ENCODE measurements at places on chromosomes 12 and 14.

GRCh38 chr12:57940052-57940914, 1.1 kb upstream of the ATP23 start:
- no peak for DNase-seq

DNA sequence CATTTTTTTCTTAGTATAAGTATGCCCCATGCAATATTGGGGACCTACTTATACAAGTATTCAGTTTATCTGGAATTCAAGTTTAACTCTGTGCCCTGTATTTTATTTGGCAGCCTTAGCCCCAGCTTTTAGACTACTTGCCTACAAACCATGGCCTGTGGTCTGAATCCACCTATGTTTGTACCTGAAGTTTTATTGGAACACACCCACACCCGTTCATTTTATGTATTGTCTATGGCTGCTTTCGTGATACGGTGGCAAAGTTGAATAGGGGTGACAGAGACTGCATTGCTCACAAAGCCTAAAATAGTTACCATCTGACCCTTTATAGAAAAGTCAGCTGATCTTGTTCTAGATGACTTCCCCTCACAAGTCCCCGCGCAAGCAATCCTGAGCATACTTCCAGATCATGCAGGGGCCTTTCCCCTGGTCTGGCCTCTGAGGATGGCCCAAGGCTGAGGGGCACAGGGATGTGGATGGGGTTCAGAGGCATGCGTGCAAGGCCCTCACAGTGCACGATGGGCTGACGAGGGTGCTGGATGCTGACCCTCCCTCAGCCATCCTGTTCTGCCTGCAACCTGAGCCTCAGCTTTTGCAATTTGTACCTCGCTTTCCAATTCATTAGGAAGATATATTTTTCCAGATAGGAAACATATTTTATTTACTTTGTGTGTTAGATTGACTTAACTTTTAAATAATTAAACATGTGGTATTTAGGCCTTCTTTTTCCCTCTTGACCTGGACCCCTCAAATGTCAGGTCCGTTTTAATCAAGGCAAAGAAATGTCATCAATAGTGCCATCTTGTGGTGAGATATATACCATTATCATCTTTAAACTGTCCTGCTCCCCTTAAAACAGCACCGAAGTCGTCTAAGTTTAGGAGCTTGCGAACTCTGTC, 527.3 kb upstream of the CCDC196 start:
- peak; percentile 76 for DNase-seq

DNA sequence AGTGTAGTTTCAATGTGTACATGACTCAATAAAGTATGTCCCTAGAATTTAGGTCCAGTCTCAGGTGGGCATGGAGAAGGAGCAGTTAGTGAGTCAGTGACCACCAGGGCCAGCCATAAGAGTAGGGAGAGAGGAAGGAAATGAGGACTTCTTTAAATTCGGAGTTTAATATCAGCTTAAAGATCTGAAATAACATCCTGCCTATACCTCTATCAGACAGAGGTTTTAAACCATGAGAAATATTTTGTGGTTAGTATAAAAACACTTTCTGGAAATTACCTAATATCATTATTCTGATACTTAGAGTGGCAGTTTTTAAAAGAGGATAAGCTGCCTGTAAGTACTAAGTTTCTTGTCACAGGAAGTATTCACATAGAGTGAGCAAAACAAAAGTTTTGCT, 61.7 kb upstream of the ST8SIA1 start:
- no peak for DNase-seq

GRCh38 chr12:5524116-5524768, 92.3 kb downstream of the NTF3 start:
- no peak for DNase-seq

DNA sequence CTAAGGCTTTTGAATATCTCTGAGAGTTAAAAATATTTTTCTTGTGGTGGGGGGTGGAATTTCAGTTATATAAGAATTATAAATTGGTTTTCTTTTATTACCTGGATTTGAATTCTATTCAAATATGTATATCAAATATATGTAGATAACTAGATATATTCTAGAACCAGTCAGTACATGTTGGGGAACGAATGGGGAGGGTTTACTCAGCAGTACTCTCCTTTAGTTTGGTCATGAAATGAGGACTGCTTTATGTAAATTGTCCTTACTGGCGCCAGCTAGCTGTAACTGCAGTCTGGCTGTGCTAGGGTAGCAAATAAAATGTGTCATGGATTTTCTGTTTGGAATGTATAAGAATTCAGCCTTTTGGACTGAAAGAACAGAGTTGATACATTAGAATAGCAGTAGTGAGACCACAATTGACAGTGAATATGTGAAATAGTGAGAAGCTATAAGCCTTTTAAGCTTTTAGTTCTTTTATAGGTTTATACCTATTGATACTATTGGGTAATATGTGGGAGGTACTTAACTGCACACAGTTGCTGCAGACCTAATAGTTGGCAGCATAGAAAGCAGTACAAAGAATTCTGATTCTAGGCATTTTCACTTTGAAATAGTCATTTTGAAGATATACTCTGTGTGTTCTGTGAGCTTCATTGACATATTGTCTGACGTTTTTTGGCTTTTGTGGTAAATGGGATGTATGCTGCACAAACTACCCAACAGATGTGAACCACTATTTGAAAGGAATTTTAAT, 29.0 kb downstream of the ATF7IP start:
- peak; percentile 94 for DNase-seq

DNA sequence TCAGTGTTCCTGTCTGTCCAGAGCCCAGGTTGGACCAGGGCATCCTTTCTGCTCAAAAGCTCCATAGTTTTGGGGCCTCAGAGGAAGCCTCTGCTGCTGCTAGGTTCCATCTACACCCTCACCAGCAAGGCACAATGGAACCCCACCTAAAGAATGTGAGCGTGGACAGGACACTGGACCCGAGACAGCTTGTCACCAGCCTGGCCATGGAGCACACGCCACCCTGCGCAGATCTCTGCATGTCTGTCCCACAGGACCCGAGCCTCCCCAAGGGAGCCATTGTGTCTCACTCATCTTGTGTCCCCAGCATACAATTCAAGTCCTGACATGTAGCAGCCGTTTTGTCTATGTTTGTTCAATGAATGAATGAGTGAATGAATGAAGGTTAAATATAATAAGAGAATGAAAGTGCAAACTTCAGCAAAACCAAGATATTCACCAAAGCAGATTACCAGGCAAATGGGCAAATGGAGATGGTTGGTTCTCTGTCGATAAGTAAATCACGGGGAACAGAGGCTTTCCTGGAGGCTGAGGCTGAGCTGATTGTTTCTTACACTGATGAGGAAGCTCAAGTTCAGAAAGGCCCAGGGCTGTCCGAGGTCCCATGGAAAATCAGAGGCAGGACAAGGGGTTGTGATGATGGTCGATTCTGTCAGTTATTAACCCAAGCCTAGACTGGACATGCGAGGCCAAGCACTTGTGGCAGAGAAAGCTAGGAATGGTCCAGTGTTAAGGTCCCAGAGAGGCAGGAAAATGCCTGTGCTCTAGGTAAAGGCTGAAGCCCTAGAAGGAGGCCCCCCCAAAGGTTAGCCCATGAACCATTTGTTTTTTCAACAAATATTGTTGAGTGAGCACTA, 27.0 kb downstream of the SERPINA3 start:
- DNase-seq: no peak

GRCh38 chr12:27162229-27162537, 79.8 kb upstream of the C12orf71 start:
- DNase-seq: no peak

- DNase-seq: no peak
These were observed 10.1 kb downstream of the LACRT start for GRCh38 chr12:54624315-54625279.

DNA sequence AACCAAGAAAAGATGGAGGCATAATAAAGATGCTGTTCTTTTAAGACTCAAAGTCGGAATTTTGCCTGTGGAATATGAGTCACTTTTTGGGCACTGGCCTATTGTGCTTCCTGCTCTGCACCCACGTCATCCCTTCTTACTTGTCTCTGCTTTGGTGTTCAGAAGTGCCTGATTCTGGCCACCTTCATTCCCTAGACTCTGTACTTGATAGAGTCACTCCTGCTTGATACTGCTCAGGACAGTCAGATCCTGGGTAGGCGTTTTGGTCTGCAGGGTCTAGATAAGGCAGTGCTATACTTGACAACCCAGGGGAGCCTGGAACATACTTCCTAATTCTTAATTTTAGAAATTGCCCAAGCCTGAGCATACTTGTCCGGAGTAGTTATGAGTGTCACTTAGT, 1.9 kb downstream of the LRRK2 start:
- peak; percentile 20 for DNase-seq

GRCh38 chr12:6336079-6336888, 5.6 kb downstream of the TNFRSF1A start:
- DNase-seq: peak; percentile 90

GRCh38 chr14:58788655-58789503, 151.1 kb downstream of the DACT1 start:
- peak; percentile 79 for DNase-seq

GRCh38 chr14:23864861-23865260, 88.7 kb upstream of the DHRS4 start:
- no peak for DNase-seq

DNA sequence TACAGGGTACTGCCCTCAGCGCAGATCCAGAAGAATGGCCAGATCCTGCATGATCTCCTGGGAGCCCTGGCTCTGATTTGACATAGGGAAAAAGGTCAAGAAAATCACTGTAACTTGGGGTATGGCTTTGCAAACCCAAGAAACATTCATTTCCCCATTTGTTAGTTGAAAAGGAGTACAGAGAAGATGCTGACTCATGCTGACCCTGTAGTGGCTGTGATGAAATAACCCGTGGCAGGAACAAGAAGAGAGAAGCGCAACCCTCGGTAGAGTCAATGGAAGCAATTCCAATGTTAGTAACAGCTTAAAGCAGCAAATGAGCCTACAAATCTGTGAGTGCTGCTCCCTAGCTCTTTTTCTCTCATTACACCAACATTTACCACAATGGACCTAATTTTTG, 281.6 kb upstream of the NPAS3 start:
- peak; percentile 13 for DNase-seq

DNA sequence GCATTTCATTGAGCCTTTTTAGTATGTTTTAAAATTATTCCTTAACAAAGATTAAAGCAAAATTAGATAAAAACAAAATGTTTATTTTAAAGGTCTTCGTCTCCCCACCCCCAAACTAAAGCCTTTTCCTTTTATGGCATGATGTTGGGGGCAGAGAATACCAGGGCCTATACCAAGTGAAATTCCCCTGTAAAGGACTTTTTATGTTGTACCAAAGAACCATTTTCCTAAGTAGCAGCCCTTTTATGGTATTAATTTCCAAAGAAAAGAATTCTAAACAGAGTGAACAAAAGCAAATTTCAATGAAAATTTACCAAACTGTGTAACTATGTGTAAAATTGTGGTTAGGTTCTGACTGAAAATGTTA, 71.9 kb upstream of the GNPNAT1 start:
- no peak for DNase-seq

DNA sequence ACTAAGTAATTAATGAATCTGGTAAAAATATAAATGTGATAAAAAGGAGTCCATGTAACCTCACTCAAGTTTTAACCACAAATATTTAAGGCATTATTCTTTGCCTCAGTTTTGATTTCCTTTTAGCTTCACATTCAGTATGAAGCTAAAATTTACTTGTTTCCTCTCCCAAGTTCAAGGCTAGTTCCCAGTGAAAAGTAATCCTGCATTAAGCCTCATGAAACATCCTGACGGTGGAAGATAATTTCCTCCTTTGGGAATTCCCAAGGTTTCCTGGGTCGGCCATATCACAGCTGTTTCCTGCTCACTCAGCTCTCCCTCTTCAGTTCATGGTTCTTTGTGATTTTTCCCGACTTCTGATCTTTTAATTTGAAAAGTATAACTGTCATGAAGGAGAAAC, 1256.8 kb upstream of the FLRT2 start:
- no peak for DNase-seq

DNA sequence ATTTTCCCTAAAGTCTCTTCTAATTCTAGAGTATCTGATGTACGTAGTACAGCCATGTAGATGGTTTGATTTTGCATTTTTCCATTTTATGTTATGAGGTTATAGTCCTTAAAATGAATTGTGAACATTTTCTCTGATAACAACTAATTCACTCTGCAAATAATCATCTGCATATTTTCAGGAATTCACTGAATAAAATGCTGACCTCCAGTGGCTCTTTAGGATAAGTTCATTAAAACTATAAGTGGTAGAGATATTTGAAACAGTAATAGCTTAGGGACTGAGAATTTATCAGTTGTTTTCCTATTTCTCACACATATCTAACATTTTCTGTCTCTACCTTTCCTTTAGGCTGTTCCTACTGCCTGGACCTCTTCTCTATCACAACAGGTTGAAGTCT, 4.4 kb downstream of the MSRB3 start:
- no peak for DNase-seq

DNA sequence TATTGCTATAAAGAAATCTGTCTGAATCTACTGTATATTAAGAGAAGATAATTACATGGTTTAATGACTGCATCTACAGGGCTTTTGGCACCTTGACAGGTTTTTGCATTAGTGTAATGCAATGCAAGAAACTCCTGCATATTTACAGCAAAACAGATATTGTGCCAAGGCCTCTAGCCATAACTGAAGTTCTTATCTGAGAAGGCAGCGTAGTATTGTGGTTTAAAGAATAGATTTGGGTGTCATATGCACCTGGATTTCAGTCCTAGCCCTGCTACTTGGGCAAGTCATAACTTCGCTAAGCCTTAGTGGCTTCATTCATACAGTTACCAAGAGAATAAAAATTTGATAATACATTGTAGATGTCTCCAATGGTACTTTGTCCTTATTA, 350.1 kb downstream of the CCDC91 start:
- DNase-seq: no peak

- no peak for DNase-seq
These were observed 50.5 kb downstream of the KITLG start for GRCh38 chr12:88529531-88530488.

- no peak for DNase-seq
These were observed 2.9 kb downstream of the RAD52 start for GRCh38 chr12:946631-947030.

GRCh38 chr14:37472906-37473305, 122.1 kb downstream of the FOXA1 start:
- DNase-seq: no peak

DNA sequence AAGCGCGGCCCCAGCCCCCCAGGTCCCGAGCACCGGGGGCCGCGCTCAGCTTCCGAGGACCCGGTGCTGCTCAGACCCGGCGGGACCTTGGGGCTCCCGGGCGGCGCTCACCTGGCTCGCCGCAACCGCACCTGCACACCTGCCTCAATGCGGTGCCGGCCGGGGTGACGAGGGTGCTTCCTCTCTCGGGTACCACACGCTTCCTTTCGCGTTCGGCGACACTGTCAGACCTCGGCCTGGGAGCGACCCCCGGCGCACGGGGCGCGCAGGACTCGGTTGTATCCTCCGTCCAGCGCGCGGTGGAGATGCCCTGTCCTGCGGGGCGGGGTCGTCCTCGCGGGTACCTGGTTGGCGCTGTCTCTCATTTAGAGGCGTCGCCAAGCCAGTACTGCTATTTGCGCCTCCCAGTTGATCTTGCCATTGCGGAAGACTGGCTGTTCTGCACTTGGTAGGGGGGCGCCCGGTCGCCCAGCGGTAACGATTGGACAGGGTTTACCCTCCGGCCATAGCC, 718 bp downstream of the PACS2 start:
- DNase-seq: no peak

DNA sequence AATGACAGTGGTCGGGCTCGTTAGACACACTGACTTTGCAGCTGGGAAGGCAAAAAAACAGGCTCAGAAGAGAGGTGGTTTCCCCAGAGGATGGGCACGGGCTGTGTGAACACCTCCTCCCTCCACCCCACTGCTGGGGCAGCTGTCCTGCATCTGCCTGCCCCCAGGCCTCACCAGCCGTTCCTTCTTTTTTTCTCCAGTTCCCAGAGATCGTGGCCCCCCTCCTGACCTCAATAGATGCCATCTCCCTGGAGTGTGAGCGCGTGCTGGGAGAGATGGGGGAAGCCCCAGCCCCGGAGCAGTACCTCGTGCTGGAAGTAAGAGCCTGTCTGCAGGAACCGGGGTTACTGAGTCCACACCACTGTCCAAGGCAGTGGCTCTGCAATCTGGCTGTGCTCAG, 17.4 kb downstream of the MVK start:
- no peak for DNase-seq
